ENCODE measurements at places on chromosomes 6 and 20. TPM values are rescaled to one million over a fixed set of nuclear protein-coding genes. Genes with fewer than 3 reads are reported as not detected.
A peak's percentile ranks its signal among the peaks of the same experiment; 100 is the strongest.

Gene RAET1L
- not detected for total RNA-seq

Gene CGA
- 2.0 TPM for total RNA-seq

Gene ADAM33
- total RNA-seq, result 3.0 TPM

DNA sequence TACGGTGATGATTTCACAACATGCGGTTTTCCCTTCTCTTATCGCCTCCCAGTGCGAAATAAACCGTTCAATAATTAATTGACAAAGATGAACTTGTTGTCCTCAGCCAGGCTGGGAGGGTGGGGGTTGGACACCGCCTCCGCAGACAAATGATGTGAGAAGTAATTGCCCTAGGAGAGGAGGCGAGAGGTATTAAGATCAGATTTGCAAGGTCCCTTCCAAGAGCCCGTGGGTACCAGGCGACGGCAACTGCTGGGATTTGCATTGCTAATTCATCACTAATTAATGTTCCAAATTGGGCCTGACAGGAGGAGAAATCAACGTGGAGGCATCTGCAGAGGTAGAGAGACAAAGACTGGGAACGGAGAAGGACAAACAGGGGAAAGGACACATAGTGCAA lies 90.2 kb upstream of the CCDC167 start:
- no peak overlapping the region for H3K27ac ChIP-seq
- DNase-seq, result no peak
- H3K36me3 ChIP-seq, result no peaks in the 10 kb centered on the region
- no peaks in the 10 kb centered on the region for H3K4me1 ChIP-seq

DNA sequence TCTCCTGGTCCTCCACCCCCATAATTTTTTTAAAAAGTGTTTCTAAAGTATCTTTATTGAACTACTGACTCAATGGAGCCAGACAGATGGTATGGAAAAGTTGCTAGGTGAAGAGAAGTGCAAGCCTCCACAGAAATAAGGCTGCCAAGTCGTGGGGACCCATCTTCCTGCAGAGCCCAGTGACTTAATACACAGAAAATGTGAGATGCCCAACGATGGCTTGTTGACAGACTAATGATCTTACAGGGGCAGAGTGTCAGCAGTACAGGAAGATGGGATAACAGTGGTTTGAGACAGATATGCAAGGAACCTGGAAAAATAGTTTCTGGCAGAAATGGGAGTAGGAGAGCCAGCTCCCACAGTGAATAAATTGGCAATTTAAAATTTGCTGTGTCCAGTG lies 43.3 kb downstream of the FYN start:
- no peaks in the 10 kb centered on the region for H3K36me3 ChIP-seq
- no peak overlapping the region for H3K4me3 ChIP-seq
- no peaks in the 10 kb centered on the region for H3K27me3 ChIP-seq
- DNase-seq, result peak; percentile 26

DNA sequence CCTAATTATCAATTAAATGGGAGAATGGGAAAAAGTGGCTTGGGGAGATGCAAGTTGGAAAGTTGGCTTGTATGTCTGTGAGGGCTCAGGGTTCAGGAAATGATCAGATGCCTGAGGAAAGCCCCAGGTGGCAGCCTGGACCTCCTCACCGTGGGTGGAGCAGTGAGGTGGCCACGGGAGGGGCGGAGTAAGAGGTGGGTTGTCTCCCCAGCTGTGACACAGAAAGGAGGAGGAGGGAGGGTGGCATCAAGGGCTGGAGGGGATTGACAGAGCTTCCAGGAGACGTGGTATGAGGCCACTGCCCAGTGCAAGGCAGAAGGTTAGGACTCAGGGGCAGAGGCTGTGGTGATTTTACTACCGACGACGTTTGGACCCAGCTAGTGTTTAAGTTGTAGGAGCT lies 672.2 kb downstream of the PRKN start:
- H3K27ac ChIP-seq, result no peak overlapping the region
- no peaks in the 10 kb centered on the region for H3K36me3 ChIP-seq
- no peak overlapping the region for H3K4me3 ChIP-seq
- no peaks in the 10 kb centered on the region for H3K27me3 ChIP-seq
- H3K4me1 ChIP-seq, result peaks cover 13% of the 10 kb centered on the region

DNA sequence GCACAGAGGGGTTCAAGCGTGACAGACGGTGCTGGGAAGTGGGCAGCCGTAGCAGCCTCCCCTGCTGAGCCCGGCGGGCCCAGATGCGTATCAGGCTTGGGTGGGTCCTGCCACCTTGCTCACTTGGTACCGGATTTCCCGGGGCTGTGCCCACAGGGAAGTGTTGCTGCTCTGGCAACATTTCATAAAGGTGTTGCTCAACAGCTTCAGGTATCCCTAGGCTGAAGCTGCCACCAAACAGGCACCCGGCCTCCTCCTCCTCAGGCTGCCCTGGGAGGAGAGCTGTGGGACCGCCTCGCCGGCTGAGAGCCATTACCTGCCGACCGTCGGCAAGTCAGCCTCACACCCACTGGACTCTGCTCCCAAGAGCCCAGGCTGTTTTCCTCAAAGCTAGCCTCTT lies 11.5 kb downstream of the PSMG4 start:
- no peak for DNase-seq
- H3K36me3 ChIP-seq, result peaks cover 20% of the 10 kb centered on the region
- H3K27ac ChIP-seq, result no peak overlapping the region
- H3K4me1 ChIP-seq, result no peaks in the 10 kb centered on the region
- no peak overlapping the region for H3K4me3 ChIP-seq

DNA sequence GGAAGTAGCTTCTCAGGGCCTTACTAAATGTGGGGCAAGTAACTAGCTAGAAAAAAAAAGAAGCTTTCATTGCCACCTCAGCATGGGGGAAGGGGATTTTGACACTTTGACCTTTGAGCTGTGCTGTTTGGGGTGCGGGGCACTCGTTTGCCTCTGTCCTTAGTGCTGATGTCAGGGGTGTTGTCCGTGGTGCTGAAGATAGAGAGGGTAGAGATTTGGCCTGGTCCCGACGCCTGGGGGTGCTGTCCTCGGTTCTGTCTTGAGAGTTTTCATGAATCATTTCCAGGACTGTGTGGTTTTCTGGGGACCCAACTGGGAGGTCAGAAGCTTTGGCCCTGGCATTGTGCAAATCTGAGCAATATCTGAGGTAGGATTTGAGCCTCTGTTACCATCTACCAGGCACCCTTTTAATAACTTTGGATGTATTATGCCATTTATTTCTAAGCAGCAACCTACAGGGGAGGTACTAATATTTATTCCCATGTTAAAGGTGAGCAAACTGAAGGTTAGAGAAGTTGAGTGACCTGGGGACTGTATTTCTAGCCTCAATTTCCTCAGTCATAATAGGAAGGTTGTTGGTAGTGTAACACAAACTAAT lies 78.0 kb downstream of the DLGAP4 start:
- no peak overlapping the region for H3K4me3 ChIP-seq
- H3K27me3 ChIP-seq, result peaks cover 5% of the 10 kb centered on the region
- no peaks in the 10 kb centered on the region for H3K36me3 ChIP-seq
- peak; percentile 9 for DNase-seq

DNA sequence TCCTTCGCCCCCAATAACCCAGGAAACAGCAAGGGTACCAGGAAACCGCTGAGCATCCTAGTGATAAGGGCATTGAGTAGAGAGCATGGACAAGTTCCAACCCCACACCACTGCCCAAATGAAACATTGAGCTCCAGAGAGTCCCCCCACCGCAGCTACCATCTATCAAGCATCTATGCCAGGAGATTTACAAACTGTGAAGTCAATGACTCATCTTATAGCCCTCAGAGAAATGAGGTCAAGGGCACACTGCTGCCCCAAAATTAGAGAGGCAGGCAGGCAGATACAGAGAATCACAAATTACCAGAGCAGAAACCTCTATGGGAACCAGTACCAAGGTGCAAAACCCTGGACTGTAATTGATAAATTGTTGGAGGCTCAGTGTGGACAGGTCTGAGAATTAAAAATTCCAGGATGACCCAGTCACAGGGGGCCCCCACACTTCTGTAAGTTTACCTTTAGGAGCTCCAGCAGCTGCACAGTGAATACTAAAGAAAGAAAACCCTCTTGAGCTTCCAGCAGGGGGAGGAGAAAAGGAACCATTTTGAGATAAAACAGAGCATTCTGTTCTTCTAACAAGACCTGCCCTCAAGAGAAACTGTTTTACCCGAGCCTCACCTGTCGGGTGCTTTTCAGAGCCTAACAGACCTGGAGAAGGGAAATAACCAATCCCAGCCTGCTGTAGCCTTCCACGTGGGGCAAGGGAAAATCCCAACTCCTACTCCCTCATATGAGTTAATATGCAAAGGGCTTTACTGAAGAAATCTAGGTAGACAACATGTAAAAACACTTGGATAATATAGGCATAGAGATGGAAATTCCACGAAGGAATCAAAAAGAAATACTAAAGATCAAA lies 118.0 kb upstream of the ARID1B start:
- no peaks in the 10 kb centered on the region for H3K36me3 ChIP-seq
- H3K4me3 ChIP-seq, result no peak overlapping the region
- H3K4me1 ChIP-seq, result peaks cover 15% of the 10 kb centered on the region

Gene SAMD10
- 4.3 TPM for total RNA-seq

Gene POU5F1
- total RNA-seq, result 6.3 TPM

Gene SMPDL3A
- total RNA-seq, result 7.3 TPM

GRCh38 chr6:143515061-143515760 lies 3.7 kb upstream of the FUCA2 start:
- no peak overlapping the region for H3K4me3 ChIP-seq
- H3K27ac ChIP-seq, result no peak overlapping the region
- peaks cover 5% of the 10 kb centered on the region for H3K4me1 ChIP-seq
- peak; percentile 35 for DNase-seq
- H3K36me3 ChIP-seq, result no peaks in the 10 kb centered on the region
- peaks cover 7% of the 10 kb centered on the region for H3K27me3 ChIP-seq

DNA sequence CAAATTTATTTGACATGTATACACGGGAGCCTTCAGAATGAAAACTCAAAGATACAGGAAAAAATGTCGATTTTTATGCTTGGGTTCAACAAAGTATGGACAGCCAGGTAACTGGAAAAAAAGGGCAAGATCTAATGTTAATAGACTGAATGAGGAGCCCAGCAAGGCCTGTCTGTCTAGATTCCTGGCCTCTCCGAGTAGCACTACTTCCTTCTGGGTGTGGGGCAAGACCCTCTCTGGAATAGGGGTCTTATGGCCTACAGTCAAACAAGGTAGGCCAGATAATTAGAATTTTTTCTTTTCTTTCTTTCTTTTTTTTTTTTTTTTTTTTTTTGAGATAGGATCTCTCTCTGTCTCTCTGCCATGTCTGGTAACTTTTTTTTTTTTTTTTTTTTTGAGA lies 113.4 kb upstream of the SHLD1 start:
- H3K4me1 ChIP-seq, result no peaks in the 10 kb centered on the region
- H3K36me3 ChIP-seq, result no peaks in the 10 kb centered on the region
- no peak overlapping the region for H3K27ac ChIP-seq
- no peak for DNase-seq
- no peak overlapping the region for H3K4me3 ChIP-seq

Gene DOK5
- total RNA-seq, result 0.82 TPM

- H3K4me3 ChIP-seq, result no peak overlapping the region
- H3K4me1 ChIP-seq, result no peaks in the 10 kb centered on the region
- H3K27ac ChIP-seq, result no peak overlapping the region
- no peak for DNase-seq
- no peaks in the 10 kb centered on the region for H3K36me3 ChIP-seq
- no peaks in the 10 kb centered on the region for H3K27me3 ChIP-seq
These were observed 168.6 kb downstream of the ADGRG6 start for GRCh38 chr6:142470421-142470820.

Gene EYA4
- total RNA-seq, result 1.3 TPM

Gene TFAP2B
- not detected for total RNA-seq

DNA sequence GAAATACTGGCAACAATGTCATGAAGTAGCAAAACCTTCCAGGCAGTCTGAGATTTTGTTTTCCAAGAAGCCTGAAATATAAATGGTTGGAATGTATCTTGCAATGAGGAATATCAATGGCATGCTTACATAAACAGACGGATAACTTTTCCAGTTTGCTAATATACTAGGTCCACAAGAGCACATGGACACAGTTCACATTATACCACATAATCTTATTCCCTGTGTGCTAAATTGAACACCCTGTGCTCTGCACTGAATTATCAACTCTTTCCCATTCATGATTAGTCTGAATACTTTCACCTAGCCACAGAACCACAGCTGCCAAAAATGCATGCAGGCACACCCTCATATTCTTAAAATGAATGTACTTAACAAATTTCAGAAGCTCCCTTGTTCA lies 274.3 kb downstream of the COL12A1 start:
- H3K4me1 ChIP-seq, result peaks cover 20% of the 10 kb centered on the region
- no peak overlapping the region for H3K4me3 ChIP-seq
- no peaks in the 10 kb centered on the region for H3K36me3 ChIP-seq
- peak overlapping the region; percentile 13 for H3K27ac ChIP-seq

Gene DLL1
- total RNA-seq, result 1.6 TPM

- no peaks in the 10 kb centered on the region for H3K4me1 ChIP-seq
- H3K36me3 ChIP-seq, result no peaks in the 10 kb centered on the region
- H3K27ac ChIP-seq, result no peak overlapping the region
- no peaks in the 10 kb centered on the region for H3K27me3 ChIP-seq
- DNase-seq, result no peak
These were observed 151.0 kb downstream of the SLC24A3 start for GRCh38 chr20:19363476-19363875.

GRCh38 chr20:4813076-4813862 lies 91.6 kb downstream of the PRND start:
- no peak overlapping the region for H3K4me3 ChIP-seq
- no peak overlapping the region for H3K27ac ChIP-seq
- H3K4me1 ChIP-seq, result no peaks in the 10 kb centered on the region
- H3K27me3 ChIP-seq, result no peaks in the 10 kb centered on the region

DNA sequence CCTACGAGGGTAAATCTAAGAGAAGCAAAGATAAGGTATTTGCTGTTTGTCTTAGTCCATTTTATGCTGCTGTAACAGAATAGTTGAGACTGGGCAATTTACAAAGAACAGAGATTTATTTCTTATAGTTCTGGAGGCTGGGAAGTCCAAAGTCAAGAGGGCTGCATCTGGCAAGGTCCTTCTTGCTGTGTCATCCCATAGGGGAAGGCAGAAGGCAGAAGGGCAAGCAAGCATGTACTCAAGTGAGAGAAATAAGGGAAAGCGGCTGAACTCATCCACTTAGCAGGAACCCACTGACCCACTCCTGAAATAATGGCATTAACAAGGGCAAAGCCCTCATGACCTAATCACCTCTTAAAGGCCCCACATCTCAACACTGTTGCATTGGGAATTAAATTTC lies 102.7 kb downstream of the AGPAT4 start:
- no peak overlapping the region for H3K27ac ChIP-seq
- no peak overlapping the region for H3K4me3 ChIP-seq
- H3K4me1 ChIP-seq, result peaks cover 23% of the 10 kb centered on the region
- no peak for DNase-seq
- H3K36me3 ChIP-seq, result no peaks in the 10 kb centered on the region
- H3K27me3 ChIP-seq, result no peaks in the 10 kb centered on the region

DNA sequence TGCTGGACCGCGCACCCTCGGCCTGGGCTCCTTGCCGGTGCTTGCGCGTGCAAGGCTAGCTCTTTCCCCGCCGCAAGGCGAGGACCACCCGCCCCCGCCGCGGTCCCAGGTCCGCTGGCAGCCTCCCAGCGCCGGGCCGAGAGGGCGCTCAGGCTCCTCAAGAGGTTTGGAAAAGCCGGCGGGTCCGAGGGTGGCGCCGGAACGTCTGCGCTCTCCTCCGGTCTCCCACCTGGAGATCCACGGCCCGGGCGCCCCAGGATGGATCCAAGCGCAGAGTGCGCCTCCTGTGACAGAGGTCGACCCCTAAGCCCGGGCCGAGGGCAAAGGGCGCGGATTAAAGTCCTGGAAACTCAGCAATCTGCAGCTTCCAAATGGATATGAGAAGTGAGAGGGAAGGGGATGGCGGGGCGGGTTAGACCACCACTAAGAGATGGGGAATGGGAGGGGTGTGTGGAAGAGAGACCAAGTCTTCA lies 575 bp upstream of the MICAL1 start:
- H3K4me3 ChIP-seq, result peak overlapping the region; percentile 93
- H3K4me1 ChIP-seq, result peaks cover 16% of the 10 kb centered on the region
- peaks cover 6% of the 10 kb centered on the region for H3K36me3 ChIP-seq
- no peaks in the 10 kb centered on the region for H3K27me3 ChIP-seq
